Anterior cingulate cortex (tissue), 58 donors: ENCODE measurements at places on chromosomes 5 and 9.

- DNase-seq, result no peak
Measured at GRCh38 chr9:125822902-125823301, 75.7 kb downstream of the PBX3 start.

GRCh38 chr9:111399772-111400563, 69.9 kb upstream of the OR2K2 start:
- no peak for DNase-seq

- DNase-seq, result no peak
Measured at GRCh38 chr9:84932915-84933527, 263.5 kb downstream of the NTRK2 start.

DNA sequence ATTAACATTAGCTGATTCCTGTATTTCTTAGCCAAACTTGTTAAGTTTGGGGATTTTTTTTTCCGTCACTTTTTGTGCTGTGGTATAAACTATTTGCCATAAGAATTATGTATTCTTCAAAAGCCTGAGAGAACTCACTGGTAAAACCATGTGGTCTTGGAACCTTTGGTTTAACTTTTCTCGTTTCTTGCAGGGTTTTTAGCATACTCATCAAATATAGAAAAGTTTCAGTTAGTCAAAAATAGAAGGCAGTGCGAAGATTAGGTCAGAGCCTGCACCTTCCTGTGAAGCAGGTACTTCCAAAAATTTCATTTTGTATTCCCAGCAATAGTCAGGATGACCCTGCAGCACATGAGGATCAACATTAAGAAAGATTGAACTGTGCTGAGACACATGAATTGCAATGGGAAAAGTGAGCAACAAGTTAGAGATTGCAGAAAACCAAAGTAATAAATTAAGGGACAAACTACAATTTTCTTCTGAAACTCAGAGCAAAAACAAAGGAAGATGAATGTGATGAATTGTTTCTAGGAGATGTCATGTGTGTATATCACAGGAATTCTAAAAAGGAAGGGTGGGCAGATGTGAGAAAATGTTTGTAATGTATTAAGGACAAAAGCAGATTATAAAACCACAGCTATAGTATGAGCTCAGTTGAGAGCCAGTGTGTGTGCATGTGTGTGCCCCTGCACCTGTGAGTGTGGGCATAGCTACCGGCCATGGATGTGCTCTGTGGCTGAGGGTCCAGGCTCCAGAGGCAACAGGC, 102.2 kb downstream of the ANGPTL2 start:
- no peak for DNase-seq

DNA sequence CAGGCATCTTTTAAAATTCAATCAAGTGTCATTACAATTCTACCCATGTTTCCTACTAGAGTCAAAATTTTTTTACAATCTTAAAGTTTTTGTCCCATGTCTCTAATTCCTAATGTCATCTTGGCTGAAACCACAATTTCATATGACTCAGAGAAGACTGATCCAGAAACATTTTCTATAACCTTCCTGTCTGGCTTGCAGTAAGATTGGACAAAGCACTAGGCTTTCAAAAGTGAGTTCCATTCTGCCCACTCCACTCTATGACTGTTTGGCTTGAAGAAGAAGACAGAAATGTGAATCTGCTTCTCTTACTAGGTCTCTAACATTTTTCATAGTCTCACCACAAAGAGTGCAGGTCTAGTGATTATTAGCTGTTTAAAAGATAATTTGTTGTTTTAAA, 88.8 kb downstream of the NR3C1 start:
- no peak for DNase-seq
